ENCODE measurements at places on chromosomes 5 and 9.

GRCh38 chr9:69155341-69156030 lies 18.6 kb upstream of the TJP2 start:
- DNase-seq, result no peak

DNA sequence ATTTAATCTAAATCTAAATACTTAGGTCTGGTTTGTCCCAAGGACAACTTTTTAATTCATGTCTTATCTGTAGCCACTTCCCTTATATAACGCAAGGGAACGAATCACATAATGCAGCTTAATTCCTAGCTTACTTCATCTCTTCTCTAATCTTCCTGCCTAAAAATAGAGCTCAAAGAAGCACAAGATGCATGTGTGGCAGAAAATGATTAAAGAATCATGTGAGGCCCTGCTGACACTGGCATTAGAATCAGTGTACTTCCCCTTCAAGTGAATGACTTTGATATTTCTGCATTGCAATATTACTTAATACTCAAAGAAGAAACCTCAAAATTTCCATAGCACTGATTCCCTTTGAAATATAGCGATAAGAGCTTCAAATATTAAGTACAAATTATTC lies 317.9 kb upstream of the FTMT start:
- no peak for DNase-seq

DNA sequence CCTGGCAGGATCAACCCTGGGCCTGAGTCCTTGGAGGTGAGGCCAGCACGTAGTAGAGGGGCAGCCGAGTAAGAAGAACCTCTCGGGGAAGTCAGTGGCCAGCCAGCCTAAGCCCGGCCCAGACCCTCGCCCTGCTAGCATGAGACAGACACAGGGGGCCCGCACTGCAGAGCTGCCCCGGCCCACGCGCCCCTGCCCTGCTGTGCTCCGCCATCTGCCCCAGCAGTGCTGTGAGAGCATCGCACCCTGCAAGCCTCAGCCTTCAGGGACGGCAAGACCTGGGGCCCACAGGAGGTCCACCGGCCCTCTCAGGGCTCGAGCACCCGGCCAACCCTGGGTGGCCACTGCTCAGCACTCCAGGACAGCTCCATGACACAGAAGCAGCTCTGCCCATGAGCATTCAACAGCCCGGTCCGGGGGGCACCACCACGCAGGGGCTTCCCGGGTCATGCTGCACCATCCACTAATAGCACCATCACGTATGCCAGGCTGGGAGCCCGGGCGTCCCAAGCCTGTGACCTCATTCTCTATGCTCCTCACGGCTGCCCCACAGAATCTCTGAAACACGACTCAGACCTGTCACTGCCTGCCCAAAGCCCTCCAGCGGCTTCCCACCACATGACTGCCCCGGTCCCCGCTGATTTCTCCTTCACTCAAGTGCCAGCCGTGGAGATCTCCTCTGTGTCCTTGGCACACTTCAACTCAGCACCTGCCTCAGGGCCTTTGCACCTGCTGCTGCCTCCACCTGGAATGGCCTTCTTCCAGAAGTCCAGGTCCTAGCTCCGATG lies 38.1 kb downstream of the ADAMTS2 start:
- DNase-seq, result no peak

GRCh38 chr5:44697025-44697424 lies 111.7 kb upstream of the MRPS30 start:
- DNase-seq, result no peak

GRCh38 chr9:99013550-99013949 lies 69.8 kb downstream of the COL15A1 start:
- no peak for DNase-seq

GRCh38 chr5:142811866-142812557 lies 41.8 kb downstream of the ARHGAP26 start:
- no peak for DNase-seq

- no peak for DNase-seq
Measured at GRCh38 chr5:50547303-50547702, 106.2 kb upstream of the EMB start.

DNA sequence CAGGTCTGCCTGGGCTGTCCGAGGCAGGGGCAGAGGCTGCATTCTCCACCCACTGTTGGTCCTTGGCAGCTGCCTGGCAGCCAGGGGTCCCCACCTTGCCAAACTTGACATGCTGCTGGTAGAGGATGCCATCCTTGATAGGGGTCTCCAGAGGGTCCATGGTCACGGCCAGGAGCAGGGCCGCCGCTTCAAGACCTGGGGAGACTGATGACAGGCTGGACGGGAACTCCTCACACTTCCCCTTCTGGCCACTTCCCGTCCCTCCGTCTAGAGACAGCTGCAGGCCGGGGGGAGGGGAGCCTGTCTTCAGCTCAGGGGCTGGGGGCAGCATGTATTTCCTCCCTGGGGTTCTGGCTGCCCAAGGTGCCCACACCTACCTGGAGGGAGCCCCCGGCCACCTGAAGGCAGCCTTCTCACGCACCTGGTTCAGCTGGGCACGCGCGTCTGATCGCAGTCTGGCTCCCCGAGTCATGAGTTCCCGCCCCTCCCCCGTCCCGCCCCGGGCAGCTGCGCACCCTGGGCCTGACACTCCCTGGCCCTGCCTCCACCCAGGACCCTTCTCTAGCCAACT lies at the start of gene DOK3:
Gene DOK3 (minus strand): TSS at position 446 of the 571 bp plus-strand sequence. CDS start 286 bp downstream, at position 160.
- DNase-seq, result no peak

DNA sequence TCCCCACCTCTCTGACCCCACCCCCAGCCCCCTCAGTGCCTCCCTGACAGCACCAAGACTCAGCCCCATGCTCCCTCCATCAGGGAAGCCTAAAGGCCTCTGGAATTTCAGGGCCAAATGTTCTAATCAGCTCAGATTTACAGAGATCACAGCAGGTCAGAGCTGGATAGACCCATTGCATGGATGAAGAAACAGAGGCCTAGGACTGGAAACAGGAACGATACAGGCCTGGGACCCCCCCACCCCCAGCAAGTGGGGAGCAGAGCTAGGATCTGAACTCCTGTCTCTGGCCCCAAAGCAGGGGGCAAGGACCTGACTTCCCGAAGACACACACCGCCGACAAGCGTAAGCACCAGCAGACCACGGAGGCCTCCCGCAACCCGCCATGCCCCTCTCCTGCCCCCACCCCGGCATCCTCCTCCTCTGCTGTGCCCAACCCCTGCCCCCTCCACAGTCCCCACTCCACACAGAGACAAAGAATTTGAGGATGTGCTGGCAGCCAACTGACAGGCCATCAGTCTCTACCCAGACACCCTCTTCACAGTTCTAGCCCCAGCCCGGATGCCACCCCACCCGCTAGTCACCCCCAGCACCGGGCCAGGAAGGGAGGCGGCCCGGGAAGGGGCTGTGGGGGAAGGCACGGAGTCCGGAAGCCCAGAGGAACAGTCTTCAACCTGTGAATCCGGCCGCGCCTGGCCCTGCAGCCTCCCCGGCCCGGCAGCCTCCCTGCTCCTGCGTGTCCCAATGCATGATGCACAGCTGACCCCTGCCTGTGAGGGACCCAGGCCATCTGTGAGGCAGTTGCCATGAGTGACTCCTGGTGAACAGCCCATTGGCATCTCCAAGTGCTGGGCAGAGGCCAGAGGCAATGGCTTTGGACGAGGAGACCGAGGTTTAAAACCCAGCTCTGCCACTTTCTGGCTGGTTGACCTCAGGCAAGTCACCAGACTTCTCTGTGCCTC lies 31.3 kb downstream of the NDUFA8 start:
- peak; percentile 28 for DNase-seq

GRCh38 chr5:179870403-179870903 lies 11.8 kb upstream of the MRNIP start:
- DNase-seq, result no peak

DNA sequence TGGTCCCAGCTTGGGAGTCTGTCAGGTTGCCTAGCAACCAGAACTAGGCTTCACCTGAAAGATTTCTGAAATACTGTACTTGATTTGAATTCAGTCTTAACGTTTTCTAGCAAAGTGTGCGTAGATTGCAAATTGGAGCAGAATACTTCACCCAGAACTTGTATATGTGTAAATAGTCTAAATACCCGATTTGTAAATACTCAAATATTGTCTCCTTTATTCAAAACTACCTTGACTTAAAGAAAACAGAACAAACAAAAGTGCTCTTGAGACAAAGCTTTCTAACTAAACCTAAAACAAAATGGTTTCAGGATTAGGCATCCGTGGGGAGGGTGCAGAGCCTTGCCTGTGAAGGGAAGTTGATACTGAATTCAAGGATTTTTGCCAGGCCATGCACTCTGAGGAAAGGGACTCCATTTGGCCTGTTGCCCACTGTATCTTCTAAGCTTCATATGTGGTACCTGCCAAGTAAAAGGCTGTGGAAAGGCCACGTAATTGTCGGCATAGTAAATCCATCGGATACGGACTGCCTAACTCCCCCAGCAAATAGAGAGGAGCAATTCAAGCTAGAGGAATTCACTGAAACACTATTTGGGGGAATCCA lies 744 bp upstream of the HMGCS1 start:
- DNase-seq, result peak; percentile 1

DNA sequence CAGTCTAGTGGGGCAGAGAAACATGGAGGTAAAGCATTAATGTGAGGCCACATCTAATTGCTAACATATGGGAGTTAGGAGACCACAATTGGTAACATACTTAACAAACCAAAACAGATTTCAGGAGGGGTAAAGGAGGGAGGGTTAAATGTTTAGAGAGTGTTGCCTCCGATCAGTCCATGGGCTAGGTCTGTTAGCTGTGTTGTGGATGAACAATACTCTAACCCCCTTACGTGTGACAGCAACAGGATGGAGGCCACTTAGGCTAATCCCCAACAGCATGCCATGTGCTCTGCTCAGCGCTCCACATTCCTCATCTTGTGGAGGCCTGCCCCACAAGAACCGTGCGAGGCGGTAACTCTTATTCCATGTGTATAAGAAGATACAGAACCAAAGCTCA lies 167.0 kb downstream of the CRB2 start:
- no peak for DNase-seq

GRCh38 chr9:89179895-89180734 lies 1.5 kb upstream of the SHC3 start:
- no peak for DNase-seq

GRCh38 chr9:104872656-104873488 lies 55.1 kb downstream of the ABCA1 start:
- DNase-seq, result no peak

DNA sequence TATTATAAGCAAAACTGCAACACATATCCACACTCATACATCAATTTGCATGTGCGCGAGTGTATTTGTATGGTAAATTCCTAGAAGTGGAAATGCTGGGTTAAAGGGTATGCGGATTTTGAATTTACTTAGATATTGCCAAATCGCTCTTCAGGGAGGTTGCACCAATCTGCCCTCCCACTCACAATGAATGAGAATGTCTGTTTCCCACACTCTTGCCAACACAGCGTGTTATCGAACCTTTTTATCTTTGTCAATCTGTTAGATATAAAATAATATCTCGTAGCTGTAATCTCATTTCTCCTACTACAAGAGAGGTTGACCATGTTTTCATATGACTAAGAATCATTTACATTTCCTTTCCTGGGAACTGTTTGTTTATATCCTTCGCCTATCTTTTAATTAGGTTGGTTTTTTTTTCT lies 35.7 kb downstream of the LHX2 start:
- no peak for DNase-seq

- DNase-seq, result no peak
Measured at GRCh38 chr5:135161221-135161620, 127.2 kb upstream of the PITX1 start.

DNA sequence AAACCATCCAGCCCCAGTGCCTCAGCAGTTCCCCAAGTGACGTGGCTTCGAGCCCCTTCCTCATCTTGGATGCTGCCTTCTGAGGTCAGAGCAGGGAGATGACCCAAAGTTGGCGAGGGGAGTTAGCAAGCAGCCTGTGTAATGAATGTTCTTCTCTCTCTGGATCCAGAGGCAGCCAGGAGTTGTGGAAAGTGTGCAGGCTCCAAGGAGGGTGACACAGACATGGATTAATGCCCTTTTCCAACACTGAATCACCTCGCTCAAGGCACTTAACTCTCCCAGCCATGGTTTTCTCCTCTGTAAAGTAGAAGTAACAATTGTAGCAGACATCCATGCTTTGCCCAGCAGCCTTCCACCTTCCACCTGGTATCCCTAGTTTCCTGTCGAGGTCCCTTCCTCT lies 64.6 kb upstream of the HAND1 start:
- no peak for DNase-seq

DNA sequence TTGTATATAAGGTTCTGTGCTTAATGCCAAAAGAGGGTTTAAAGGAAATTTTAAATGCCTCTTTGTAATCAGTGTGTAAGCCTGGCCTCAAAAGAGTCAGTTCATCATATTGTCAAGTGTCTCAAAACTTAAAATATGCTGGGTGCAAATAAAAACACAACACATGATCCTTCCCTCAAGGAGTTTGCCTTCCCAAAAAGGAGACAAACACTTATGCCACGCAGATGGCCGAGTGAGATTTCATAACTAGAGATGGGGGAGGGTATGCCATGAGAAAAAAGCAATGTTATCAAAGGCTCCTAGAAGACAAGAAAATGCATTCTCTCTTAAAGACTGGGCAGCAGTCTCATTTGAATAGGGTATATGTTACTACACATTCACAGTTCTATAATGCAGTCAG lies 55.2 kb downstream of the FBXO38 start:
- no peak for DNase-seq

GRCh38 chr9:37017546-37017945 lies 16.5 kb downstream of the PAX5 start:
- DNase-seq, result no peak

- no peak for DNase-seq
Measured at GRCh38 chr9:121277026-121277425, 9.1 kb downstream of the GSN start.

- no peak for DNase-seq
Measured at GRCh38 chr5:100595152-100595811, 60.1 kb downstream of the FAM174A start.

DNA sequence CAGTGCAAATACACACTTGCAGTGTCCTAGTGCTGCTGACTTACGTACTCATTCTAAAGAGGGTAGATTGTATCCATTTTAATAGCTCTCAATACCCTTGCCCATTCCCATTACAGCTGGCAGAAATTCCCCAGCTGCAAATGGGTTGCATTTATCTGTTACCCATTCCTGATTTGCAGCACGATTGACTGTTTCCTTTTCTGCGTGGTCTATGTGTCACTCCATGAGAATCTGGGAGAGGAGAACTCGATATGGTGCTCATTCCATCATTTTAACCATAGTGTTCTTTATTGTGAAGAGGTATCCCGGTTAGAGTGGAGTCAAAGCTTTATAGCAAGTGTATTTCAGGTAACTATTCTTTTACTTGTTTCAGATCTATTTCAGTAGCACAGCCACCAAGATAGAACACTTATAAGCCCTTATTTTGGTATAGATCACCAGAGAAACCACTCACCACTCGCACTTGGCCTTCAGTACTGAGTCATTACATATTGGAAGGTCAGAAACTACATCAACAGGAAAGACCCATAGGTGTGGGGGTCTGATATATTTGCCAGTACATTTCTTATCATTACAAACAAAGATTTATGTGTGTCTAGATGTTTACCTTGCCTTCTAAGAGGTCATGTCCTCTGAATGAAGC lies 139.5 kb downstream of the MUSK start:
- no peak for DNase-seq

GRCh38 chr9:72855321-72855720 lies 97.5 kb downstream of the ALDH1A1 start:
- DNase-seq, result no peak

- DNase-seq, result no peak
Measured at GRCh38 chr5:135133698-135134515, 99.9 kb upstream of the PITX1 start.

- no peak for DNase-seq
Measured at GRCh38 chr5:108382784-108383330, 959 bp upstream of the FBXL17 start.

Data from activated effector memory CD4-positive, alpha-beta T cell treated with Interleukin-2 at 50 U/mL for 16 hours (primary cell).